G401 (cell line): ENCODE measurements at places on chromosomes 6 and 20. TPM values are rescaled to one million over a fixed set of nuclear protein-coding genes. Genes with fewer than 3 reads are reported as not detected.

- DNase-seq: no peak
Measured at GRCh38 chr6:169851641-169852503, 100.5 kb downstream of the ERMARD start.

GRCh38 chr6:143192766-143193165, 132.1 kb downstream of the AIG1 start:
- no peak for DNase-seq

DNA sequence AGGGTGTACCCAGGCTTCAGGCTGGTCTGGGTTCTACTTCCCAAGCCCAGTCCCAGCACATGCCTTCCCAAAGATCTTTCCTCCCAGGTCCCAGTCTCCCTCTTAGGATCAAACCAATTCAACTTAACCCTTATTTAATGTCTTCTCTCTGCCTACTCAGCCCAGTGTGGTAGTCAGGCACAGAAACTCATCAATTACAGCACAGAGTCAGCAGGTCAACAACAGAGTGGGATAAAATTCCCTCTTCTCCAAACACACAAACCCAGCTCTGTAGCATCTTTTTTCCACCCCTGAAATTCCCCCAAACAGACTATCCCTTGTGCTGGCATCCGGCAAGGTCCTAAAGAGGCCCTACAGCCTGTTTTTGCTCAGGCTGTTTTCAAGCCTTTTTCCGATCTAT, 47.3 kb upstream of the CDYL start:
- no peak for DNase-seq

DNA sequence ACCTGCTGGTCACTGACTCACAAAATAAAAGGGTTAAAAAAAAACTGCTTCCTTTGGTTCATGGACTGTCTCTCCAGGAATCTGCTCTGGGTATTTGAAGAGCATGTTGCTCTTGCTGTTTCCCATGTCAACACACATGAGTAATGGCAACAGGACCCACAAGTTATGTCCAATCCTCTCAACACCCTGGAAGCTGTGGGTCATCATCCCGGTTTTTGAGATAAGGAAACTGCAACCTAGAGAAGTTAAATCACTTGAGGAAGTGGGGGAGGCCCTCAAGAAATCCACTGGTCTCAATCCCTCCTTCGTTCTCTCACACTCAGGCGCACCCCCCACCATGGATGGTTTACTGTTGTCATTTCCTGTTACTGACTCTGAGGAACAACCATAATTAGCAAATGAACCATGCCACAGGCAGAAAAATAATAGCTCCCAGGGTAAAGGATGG, 12.4 kb downstream of the MAP1LC3A start:
- DNase-seq: no peak

- DNase-seq: no peak
Measured at GRCh38 chr6:43278524-43279078, 19.5 kb upstream of the SLC22A7 start.

GRCh38 chr6:128252341-128253176, 267.8 kb downstream of the PTPRK start:
- no peak for DNase-seq

GRCh38 chr6:37956711-37957275, 137.3 kb downstream of the ZFAND3 start:
- DNase-seq: no peak

- DNase-seq: no peak
Measured at GRCh38 chr6:15800841-15801617, 138.2 kb upstream of the DTNBP1 start.

DNA sequence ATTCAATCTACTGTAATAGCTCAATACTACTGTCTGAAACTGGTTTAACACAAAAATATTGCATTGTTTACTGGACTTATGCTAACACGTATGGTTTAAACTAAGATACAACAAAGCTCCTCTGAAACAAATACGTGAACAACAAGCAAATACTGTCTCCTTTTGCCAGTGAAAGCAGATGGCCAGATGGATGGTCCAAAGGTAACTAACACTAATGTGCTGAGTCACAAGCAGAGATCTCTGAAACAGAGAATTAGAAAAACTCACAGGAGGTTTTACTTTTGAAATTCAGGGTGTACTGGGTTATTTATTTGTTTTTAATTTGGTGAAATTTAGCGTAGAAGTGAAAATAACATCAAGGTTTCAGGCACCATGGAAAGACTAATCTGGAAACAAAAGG, 124.3 kb upstream of the SOX4 start:
- no peak for DNase-seq

- DNase-seq: peak; percentile 95
Measured at GRCh38 chr20:62246872-62247652, 8.7 kb downstream of the OSBPL2 start.

GRCh38 chr6:7532232-7532631, 9.2 kb upstream of the DSP start:
- DNase-seq: no peak

DNA sequence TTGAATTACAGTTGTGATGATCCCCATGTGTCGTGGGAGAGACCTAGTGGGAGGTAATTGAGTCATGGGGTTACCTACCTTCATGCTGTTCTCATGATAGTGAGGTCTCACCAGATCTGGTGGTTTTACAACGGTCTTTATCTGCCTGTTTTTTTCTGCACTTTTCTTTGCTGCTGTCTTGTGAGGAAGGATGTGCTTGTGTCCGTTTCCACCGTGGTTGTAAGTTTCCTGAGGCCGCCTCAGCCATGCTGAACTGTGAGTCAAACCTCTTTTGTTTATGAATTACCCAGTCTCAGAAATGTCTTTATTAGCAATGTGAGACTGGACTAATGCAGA, 6.5 kb upstream of the RANBP9 start:
- DNase-seq: no peak

GRCh38 chr6:111668410-111668809, 62.7 kb upstream of the TRAF3IP2 start:
- no peak for DNase-seq

DNA sequence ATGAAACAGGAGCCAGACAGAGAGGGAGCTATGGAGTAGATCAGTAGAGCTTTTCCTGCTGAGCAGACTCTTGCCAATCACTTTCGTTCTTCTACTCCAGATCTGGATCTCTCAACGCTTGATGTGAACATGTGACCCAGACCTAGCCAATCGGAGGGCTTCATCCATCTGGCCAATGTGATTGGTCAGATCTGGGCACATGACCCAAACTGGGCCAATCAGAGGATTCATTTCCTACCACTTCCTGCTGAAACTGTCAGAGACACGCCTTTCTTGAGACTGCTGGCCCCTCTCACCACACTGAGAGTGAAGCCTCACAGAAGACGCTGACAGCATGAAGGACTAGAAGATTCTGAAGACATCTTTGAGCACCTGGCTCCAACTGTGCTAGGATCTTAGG, 44.2 kb upstream of the ZMYND8 start:
- no peak for DNase-seq

- DNase-seq: no peak
Measured at GRCh38 chr6:107869871-107870270, 45.8 kb upstream of the SCML4 start.

- no peak for DNase-seq
Measured at GRCh38 chr20:12161734-12162133, 244.0 kb downstream of the BTBD3 start.

DNA sequence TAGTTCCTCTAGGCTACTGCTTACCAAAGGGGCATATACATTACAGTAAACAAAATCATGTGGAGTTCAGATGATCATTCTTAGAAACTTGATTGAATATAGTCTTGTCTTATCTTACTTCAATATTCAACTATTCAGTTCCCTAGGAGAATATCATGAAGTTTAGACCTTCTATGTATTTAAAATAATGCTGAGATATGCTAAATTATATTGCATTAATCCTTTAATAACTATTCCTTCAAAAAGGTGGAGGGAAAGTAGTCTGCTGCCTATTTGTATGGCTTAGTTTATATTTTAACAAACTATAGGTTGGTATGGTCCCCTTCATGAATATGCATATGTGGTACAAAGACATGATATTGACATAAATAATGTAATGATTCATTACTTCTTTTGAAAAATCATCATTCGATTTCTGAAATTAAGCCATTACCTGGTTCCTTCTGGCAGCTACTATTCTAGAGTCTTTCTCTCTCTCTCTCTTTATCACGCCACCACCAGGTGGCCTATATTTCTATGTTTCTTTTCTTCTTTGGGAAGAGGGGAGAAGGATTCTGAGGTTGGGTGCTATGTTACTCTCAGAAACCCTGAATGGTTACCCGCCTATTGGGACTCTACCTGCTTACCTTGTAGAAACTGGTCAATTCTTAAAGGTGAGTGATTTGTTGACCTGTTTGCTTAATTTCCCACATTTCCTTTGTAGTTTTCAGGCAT, 855.8 kb downstream of the HACE1 start:
- no peak for DNase-seq

DNA sequence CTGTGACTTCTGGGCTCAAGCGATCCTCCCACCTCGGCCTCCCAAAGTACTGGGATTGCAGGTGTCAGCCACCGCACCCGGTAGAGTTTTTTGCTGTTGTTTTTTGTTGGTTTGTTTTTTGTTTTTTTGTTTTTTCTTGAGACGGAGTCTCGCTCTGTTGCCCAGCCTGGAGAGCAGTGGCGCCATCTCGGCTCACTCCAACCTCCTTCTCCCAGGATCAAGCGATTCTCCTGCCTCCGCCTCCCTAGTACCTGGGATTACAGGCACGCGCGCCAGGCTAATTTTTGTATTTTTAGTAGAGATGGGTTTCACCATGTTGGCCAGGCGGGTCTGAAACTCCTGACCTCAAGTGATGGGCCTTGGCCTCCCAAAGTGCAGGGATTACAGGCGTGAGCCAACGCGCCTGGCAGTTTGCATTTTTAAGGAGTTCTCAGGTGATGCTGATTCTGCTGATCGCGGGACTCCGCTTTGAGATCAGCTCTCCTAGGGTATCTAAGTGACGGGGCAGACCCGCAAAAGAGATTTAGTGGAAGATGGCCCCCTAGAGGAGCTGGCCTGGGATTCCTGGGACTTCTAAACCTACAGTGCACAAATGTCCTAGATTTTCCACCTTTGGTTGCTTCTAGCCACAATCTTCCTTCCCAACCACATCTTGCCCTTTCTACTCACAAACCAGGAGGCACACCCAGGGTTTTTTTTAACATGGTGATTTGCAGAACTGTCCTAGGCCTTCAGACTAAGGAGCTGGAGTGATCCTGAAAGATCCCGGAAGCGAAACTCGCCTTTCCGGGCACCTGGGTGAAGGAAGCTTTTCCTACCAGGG, 45.2 kb downstream of the DPPA5 start:
- DNase-seq: peak; percentile 63

DNA sequence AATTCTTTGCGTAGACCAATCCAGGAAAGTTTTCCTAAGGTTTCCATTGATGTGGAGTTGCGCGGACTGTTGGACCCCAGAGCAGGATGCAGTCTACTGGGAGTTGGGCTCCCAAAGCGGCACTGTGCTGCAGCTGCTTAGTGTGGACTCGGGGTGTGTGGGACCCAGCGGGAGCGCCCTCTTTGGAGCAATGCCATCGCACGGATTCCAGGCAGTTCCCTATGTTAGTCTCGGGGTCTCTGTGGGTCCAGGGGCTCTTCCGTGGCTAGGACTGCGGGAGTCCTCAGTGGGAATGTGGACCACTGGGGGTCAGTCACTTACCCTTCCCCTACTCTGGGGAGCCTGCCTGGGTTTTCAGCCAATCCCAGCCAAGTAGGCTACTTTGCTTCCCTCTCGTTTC, 151.7 kb upstream of the OLIG3 start:
- DNase-seq: no peak

DNA sequence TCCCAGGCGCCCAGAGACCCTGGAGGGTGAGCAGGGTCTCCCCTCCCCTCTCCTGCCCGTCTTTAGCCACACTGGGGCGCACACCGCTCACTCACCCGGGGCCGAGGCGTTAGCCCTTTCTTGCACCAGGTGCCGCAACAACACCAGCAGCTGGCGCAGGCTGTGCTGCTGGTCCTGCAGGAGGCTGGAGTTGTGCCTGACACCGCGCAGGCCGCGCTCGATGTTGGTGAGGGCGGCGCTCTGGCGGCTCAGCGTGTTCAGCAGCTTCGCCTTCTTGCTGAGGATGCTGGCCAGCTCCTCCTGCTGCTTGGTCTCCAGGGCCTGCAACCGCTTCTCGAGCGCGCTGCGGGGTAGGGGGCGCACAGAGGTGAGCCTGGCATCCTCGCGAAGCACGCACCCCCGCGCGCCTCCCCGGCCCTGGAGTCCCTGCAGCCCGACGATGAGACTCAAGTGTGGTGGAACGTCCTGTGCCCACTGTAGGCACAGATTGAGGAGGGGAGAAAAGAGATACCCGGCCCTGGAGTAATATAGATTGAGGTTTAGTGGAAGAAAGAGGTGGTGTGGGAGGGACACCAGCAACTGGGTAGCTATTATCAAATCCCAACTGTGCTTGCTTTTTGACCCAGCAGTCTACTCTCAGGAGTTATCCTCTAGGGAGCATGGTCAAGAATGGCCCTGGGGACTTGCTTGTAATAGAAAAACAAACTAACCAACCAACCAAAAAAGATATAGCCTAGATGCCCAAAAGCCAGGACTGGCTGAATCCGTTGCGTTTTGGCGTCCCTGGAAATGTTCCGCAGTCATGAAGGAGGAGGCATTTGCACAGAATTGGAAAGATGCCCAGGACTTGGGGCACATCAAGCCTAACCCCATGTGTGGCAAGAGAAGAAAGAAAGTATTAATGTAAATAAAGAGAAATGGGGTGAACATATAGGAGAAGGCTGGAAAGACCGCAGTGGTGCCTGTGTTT, 30.9 kb downstream of the ANGPT4 start:
- DNase-seq: no peak

DNA sequence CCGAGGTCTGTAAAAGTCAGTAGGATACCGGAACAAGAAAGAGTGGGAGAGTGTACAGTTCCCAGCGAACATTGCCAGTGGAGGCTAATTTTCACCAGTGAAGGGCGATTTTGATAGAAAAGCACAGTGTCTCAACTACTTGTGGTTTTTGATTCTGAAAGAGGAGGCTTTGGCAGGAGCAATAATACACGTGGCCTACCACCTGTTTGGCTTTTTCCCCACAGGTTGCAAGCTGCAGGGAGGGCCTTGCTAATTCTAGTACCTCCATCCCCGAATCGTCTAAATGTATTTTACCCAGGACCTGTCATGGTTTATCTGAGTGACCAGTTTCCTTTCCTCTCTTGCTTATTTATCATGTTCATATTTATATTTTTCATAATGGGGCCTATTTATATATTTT, 3.3 kb upstream of the EFCAB8 start:
- DNase-seq: peak; percentile 89

DNA sequence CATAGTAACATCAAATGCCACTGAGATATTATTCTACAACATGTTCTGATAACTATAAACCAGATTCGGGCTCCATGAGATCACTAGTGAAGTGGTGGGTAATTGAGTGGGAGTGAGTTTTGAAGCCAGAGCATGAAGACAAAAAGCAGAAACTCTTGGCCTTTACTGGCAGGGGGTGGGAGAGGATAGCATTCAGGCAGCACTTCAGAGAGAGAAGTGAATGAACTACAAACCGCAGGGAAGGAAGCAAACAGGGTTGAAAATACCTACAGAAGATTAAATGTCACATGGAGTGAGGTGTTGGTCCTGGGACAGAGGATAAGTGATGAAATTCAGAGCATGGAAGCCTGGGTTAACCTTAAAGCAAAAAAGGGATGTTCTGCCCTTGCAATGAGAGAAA, 250.0 kb downstream of the EPM2A start:
- no peak for DNase-seq

The LPIN3 gene
- total RNA-seq: 10.8 and 14.6 TPM in 2 replicates

The SLC35F1 gene
- not detected in 2 replicates for total RNA-seq

The ALDH8A1 gene
- total RNA-seq: 0.10 TPM in 1 of 2 replicates, not detected in the other

The BPI gene
- not detected in 2 replicates for total RNA-seq

The CPNE1 gene
- total RNA-seq: 49.2 and 87.2 TPM in 2 replicates

The BCKDHB gene
- total RNA-seq: 33.2 and 46.5 TPM in 2 replicates

The FOXQ1 gene
- not detected in 2 replicates for total RNA-seq
